ENCODE measurements at places on chromosomes 2 and 18.
A peak's percentile ranks its signal among the peaks of the same experiment; 100 is the strongest.

GRCh38 chr2:27809761-27810241, 38.3 kb downstream of the MRPL33 start:
- DNase-seq, result no peak

- DNase-seq, result peak; percentile 32
Measured at GRCh38 chr18:36130039-36130831, 536 bp downstream of the ELP2 start.

- DNase-seq, result no peak
Measured at GRCh38 chr18:7596147-7596546, 29.0 kb downstream of the PTPRM start.

DNA sequence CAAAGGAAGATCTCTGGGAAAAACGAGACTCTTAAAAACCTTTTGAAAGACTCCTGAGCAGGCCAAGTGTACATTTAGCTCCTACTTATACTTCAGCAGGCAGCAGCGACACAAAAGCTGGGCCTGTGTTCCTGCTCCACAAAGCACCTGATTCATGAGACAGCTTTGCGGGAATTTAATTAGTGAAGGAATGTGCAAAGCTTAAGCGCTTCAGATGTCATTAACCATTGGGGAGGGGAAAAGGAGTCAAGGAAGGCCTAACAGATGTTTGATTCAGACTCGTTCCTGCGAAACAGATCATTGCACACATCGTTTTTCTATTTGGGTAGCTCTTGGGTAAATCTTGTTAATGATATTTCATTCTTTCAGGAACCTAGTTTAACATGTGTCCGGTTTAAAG, 125.9 kb downstream of the MAIP1 start:
- DNase-seq, result no peak

DNA sequence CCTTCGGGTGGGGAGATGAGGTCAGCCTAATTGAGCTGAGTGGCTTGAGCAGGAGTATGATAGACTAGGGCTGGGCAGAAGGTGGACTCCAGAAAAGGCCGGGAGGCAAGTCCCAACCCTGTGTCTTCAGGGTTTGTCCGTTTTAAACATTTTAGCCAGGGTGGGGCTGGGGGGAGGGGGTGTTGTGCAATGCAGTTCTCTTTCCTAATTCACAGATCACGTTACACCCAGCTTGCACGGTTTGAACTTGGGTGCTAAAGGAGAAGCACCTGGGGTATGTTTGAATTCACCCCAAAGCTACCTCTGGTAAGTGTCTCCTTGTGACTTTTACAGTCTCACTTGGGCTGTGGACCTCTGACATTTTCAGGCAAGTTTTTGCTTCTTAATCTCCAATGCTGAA, 233.3 kb downstream of the AGAP1 start:
- no peak for DNase-seq

- DNase-seq, result no peak
Measured at GRCh38 chr18:25251068-25251467, 100.9 kb downstream of the ZNF521 start.

DNA sequence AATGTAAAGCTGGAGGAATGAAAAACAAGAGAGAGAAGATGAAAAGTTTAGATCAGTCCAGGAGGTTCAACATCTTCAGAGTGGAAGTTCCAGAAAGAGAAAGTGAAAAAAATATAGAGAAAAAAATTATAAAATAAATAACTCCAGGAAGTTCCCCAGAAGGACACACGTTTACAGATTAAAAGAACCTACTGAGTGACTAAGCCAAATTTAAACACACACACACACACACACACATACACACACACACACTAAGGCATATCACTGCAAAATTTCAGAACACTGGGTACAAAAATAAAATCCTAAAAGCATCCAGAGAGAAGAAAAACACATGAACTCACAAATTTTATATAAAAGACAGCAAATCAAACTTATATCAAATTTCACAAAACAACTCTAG, 85.9 kb upstream of the PMAIP1 start:
- no peak for DNase-seq

DNA sequence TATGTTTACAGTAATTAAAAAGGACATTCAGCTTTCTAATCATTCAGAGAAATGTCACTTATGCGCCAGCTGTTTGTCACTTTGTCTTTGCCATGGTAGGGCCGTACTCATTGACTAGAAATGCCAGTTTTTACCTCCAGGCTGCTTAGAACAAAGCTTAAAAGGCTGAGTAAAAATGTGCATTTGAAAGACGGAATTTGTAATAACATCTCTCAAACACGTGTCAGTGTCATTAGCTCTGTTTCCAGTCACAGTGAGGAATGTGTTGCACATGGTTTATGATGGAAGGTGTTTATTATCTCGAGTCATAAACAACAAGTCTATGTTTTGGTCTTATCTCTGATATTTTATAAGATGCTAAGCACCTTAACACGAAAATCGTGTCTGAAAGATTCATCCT, 118.2 kb downstream of the SNTG2 start:
- DNase-seq, result no peak

DNA sequence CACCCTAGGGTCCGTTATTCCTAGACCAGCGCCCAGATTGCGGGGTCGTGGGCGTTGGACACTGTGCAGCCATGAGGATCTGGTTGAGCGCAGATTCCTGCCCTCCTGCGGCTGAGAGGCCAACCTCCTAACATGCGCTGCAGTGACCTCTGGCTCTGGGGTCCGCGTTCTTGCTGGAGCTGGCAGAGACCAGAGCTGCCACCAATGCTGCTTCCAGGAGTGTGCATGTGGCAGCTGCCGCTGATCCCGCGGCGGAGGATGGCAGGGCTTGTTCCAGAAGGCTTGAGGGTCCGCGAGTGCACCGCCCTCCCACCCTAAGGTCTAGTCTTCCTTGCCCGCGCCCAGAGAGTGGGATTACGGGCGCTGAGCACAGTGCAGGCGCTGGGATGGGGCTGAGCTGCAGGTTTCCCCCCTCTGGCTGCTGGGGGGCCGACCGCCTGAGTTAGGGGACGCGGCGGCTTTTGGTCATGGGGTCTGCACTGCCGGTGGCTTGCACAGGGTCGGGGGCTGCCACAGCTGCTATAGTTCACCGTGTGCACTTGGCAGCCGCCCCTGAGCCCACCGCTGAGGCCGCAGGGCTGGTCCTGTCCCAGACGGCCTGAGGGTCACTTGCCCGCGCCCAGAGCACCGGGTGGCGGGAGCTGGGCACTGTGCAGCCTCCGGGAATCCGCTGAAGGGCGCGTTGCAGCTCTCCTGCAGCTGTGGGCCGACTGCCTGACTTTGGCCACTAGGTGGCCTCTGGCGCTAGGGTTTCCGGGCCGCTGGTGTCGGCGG, 145.9 kb downstream of the CCDC74A start:
- DNase-seq, result peak; percentile 77

- DNase-seq, result no peak
Measured at GRCh38 chr2:118372886-118373830, 284.9 kb downstream of the INSIG2 start.

DNA sequence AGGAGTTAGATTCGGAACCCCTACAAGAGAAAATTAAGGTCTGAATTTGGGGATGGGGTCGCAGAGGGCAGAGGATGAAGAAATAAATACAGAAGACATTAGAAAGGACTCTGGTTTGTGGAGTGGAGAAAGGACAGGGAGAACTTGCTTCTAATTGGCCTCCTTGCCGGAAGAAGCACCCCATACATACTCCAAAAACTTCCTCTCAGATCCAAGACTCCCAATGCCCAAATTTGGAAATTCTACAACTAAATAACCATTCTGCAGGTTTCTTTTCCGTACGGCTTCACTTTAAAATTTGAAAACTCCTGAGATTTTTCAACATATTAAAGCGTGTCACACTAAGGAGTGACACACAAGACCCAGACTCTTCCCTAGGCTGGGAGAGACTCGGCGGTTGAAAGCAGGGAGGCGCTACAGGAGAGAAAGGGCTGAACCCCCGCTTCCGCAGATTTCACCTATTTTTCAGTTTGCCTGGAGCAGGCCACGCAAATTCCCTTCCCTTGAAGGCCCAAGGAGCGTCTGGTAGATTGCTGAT, 478 bp downstream of the CLHC1 start:
- DNase-seq, result peak; percentile 90

DNA sequence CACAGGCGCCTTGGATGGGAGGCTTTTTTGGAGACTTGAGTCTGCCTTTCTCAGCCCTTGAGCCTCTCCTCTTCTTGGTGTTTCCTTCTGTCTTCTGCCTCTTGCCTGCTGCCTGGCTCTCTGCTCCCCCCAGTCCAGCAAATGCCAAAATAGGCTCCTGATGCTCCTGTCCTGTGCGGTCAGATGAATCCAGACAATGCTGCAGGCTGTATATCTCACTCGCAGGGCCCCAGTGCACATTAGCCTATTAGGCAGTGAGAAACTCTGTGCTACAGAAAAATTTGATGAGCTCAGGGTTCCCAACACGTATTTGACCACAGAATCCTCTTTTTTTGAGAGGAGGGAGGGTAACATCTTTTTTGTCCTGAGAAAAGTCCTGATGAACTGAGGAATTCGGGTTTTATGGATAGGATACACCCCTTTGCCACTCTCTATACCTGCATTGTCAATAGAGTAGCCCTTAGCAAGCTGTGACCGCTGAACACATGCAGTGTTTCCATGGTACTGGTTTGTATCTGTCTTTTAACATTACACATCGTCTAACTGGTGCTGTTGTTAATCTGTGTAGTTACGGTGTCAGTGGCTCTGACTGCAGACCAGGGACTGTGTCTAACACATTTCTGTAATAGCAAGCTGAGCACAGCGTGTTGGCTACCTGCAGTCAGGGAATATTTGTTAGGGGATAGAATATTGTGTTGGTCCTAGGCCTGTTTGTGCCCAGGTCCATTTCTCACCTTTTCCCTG, 50.8 kb downstream of the FAM228A start:
- DNase-seq, result no peak

GRCh38 chr2:134127496-134127895, 126.4 kb upstream of the MGAT5 start:
- DNase-seq, result no peak

GRCh38 chr2:46337208-46337994, 40.2 kb downstream of the EPAS1 start:
- DNase-seq, result no peak

- DNase-seq, result peak; percentile 95
Measured at GRCh38 chr2:85437488-85438200, 19.1 kb downstream of the SH2D6 start.

GRCh38 chr2:10764896-10765295, 43.5 kb downstream of the ATP6V1C2 start:
- no peak for DNase-seq

DNA sequence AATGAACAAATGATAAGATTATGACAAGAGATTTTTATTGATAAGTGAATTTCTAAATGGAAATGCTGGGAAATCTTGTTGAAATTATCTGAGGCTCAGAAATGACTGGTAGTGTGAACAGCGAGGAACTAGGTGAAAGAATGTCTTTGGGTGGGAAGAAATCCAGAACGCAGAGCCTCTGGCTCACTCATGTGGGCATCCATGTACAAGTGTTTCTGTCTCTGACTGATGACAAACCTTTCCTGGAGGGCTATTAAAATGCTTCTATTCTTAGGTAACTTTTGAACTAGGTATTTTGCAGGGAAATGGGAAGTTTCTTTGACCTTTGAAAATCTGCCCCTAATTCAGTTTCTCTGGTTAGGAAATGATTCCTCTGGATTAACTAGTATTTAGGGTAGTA, 598.6 kb downstream of the SLC4A3 start:
- no peak for DNase-seq

GRCh38 chr2:219611866-219612576, 14.4 kb downstream of the STK11IP start:
- DNase-seq, result peak; percentile 43

DNA sequence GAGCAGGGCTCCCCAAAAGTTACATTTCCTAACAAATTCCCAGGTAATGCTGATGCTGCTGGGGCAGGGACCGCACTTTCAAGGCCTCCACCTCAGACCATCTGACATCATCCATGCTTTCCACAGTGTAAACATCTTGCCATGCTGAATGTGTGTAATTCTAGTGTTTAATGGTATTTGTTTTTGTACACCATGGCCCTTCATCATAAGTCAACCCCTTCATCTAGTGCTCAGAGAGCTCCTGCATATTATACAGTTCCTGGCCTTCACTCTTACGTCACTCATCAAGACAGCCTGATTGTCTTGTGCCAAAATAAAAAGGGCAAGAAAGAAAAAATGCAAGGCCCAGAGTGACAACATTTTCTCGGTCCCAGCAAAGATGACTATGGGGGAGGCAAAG, 77.5 kb upstream of the ZFP36L2 start:
- peak; percentile 78 for DNase-seq

DNA sequence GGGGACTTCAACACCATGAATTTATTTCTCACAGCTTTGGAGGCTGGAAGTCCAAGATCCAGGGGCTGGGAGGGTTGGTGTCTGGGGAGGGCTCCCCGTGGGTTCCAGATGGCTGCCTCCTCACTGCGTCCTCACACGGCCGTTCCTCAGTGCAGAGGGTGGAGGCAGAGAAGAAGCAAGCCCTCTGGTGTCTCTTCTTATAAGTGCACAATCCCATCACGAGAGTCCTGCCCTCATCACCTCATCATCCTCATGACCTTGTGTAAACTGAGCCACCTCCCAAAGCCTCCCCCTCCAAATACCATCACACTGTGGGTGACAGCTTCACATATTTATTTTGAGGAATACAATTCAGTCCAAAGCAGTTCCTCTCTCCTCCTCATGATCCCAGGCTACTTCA, 26.3 kb downstream of the TMEM163 start:
- DNase-seq, result no peak

- no peak for DNase-seq
Measured at GRCh38 chr2:107731435-107731834, 95.3 kb upstream of the RGPD4 start.

GRCh38 chr2:152470861-152471854, 136.2 kb downstream of the FMNL2 start:
- no peak for DNase-seq

GRCh38 chr2:74001781-74002504, 17.2 kb downstream of the TET3 start:
- DNase-seq, result no peak

- no peak for DNase-seq
Measured at GRCh38 chr2:168165397-168165796, 82.0 kb downstream of the STK39 start.

GRCh38 chr2:97900806-97901205, 94.9 kb downstream of the TMEM131 start:
- peak; percentile 62 for DNase-seq

GRCh38 chr18:11972371-11973174, 8.7 kb upstream of the IMPA2 start:
- no peak for DNase-seq

DNA sequence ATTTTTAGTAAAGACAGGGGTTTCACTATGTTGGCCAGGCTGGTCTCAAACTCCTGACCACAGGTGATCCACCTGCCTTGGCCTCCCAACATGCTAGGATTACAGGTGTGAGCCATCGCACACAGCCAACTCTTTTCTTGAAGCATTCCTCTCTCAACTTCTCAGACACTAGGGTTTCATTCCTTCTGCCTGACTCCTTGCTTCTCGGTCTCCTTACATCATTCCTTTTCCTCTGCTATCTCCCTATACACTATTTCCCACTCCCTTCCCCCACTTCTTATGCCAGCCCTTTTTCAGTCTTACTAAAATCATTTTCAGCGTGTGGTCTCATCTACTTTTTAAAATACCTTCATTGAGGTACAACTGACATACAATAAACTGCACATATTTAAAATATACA, 6.1 kb downstream of the SOS1 start:
- no peak for DNase-seq

DNA sequence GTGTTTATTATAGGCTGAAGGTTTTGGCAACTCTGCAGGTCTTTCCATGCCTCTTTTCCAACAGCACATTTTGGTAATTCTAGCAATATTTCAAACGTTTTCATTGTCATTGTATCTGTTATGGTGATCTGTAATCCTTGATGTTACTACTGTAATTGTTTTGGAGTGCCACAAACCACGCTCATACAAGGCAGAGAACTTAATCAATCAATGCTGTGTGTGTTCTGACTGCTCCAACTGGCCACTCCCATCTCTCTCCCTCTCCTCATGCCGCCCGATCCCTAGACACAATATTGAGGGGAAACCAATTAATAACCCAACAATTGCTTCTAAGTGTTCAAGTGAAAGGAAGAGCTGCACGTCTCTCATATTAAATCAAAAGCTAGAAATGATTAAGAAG, 32.9 kb downstream of the HDLBP start:
- no peak for DNase-seq

All from DMS53 (cell line).